ENCODE measurements at places on chromosomes 6 and 20. TPM values are rescaled to one million over a fixed set of nuclear protein-coding genes. Genes with fewer than 3 reads are reported as not detected.

PRICKLE4 gene
- total RNA-seq = 1.6 TPM

SFTA2 gene
- total RNA-seq = not detected

FKBP5 gene
- 25.2 TPM for total RNA-seq

PSORS1C2 gene
- not detected for total RNA-seq

SCRT2 gene
- not detected for total RNA-seq

COL9A1 gene
- total RNA-seq = not detected

HLA-DQA2 gene
- not detected for total RNA-seq

SYCP2 gene
- 39.7 TPM for total RNA-seq

EEF1A2 gene
- 178 TPM for total RNA-seq

PRR18 gene
- 0.23 TPM for total RNA-seq

ZNF334 gene
- total RNA-seq = 0.28 TPM

NHSL1 gene
- total RNA-seq = 20.6 TPM

ATP9A gene
- 8.7 TPM for total RNA-seq

SOX18 gene
- total RNA-seq = 18.7 TPM

TBPL1 gene
- total RNA-seq = 39.7 TPM
